ENCODE measurements at places on chromosomes 4 and X.

- DNase-seq, result no peak
Observed at GRCh38 chr4:42369489-42369888, 27.8 kb upstream of the SHISA3 start.

DNA sequence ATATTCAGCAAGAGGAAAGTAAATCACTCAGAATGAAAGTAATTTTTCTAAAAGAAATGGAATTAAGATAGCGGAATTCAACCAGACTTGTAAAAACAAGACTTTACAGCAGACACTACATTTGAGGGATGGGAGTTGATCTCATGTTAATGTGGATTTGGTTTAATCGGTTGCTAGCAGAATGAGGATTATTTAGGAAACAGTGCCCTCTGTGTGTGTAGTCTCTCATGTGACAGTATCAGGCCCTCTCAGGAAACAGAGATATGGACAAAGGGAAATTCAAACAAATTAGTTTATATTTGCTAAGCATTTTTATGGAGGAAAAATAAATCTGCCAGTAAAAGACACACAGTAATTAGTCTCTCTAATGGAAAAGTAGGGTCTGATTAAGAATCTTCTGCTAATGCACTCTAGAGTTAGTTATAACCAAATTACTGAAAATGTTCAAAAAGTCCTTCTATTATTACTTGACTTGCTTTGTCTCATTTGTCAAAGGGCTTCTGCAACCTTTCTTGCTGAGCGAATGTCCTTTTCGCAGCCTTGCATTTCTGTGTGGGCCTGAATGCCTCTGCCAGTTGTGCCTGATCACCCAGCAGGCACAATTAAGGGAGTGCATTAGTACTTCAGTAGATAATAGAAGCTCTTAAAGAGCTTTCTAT is 1282.3 kb upstream of the TENM3 start:
- no peak for DNase-seq

DNA sequence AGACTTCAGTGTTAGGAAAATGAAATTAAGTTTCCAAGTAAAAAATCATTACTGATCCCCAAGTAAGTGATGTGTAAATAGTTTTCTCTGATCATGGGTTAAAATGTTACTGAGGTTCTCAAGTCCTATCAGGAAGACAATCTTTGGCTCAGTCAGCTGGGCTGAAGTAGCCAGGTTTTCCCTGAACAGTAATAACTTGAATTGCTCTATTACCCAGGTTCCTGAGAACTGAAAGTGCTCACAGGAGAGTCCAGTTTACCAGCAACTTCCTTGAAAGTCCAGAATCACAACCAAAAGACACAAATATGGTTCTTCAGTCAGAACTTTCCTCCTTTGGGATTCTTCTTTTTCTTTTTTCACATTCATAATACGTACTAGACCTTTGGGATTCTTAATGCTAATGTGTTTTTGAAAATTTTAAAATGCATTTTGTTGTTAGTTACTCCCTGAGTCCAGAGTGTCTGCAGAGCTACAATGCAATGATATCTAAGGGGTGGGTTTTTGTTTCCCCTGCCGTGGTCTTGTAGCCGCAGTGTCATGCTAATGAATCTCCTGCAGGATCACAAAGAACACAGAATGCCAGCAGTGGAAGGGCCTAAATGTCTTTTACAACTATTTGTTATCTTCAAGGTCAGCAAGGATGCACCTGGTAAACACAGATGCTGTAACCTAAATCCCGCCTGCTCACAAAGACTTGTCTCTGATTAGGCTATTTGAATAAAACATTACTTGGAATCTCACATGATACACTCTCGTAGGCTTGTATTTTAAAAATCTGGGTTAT is 439.8 kb upstream of the NR3C2 start:
- no peak for DNase-seq

- DNase-seq, result peak; percentile 33
Observed at GRCh38 chrX:153646620-153647373, at the start of gene DUSP9. Gene DUSP9, plus strand, starts transcription at chrX:153647203. Its CDS starts 751 bp downstream, at chrX:153647954.

DNA sequence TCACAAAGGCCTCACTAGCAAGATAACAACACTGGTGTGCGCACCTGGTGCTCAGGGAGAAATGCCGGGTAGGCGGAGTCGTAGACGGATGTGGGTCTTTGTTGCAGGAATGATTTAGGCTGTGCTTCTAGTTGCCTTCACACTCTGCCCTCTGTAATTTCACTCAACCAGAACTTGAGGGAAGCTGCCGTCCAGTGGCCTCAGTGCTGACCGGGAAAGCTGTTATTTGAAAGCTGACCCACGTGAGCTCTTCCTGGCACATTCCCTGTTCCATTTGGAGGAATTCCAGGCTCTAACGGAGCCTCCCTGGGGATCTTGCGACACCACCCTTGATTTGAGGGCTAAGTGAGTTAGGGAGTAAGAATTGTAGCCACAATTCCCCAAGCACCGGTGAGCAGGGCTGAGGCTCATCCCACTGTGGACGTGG is 15.9 kb downstream of the SH3TC1 start:
- no peak for DNase-seq

DNA sequence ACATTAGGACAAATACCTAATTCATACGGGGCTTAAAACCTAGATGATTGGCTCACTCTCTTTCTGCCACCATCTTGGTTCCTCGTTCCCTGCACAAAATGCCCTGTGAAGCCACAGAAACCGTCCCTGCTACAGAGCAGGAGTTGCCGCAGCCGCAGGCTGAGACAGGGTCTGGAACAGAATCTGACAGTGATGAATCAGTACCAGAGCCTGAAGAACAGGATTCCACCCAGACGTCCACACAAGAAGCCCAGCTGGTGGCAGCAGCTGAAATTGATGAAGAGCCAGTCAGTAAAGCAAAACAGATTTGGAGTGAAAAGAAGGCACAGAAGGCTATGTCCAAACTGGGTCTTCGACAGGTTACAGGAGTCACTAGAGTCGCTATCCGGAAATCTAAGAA is 34.3 kb downstream of the TRIM61 start:
- no peak for DNase-seq

- no peak for DNase-seq
Observed at GRCh38 chrX:130746709-130747342, 156.2 kb downstream of the ENOX2 start.

Measured in CD4-positive, alpha-beta T cell (primary cell).